ENCODE measurements at places on chromosomes 2 and 18. TPM values are rescaled to one million over a fixed set of nuclear protein-coding genes. Genes with fewer than 3 reads are reported as not detected.

The CD226 gene
- 0.34 TPM for total RNA-seq

The RBM44 gene
- total RNA-seq: 0.34 TPM

The TUBB8B gene
- under 0.01 TPM for total RNA-seq

The PLEK gene
- total RNA-seq: not detected

The DBI gene
- total RNA-seq: 55.7 TPM

The TTC27 gene
- 34.5 TPM for total RNA-seq

The COBLL1 gene
- 34.9 TPM for total RNA-seq

The DOK6 gene
- total RNA-seq: 0.07 TPM

The CENPA gene
- total RNA-seq: 0.07 TPM

The ZNF804A gene
- total RNA-seq: not detected

The PIKFYVE gene
- total RNA-seq: 30.4 TPM

The RHBDD1 gene
- total RNA-seq: 44.4 TPM

The KLHL41 gene
- total RNA-seq: under 0.01 TPM

The L3MBTL4 gene
- total RNA-seq: 8.0 TPM

The KCNIP3 gene
- total RNA-seq: 1.6 TPM

The SCYGR4 gene
- total RNA-seq: not detected

The REG3A gene
- total RNA-seq: not detected

The RAD51AP2 gene
- total RNA-seq: 0.34 TPM
